ENCODE measurements at places on chromosomes 1 and 21.

GRCh38 chr1:157091668-157092273, 7.8 kb downstream of the ETV3L start:
- no peak for DNase-seq

- no peak for DNase-seq
These were observed 28.9 kb upstream of the RUNX1 start for GRCh38 chr21:35077975-35078374.

DNA sequence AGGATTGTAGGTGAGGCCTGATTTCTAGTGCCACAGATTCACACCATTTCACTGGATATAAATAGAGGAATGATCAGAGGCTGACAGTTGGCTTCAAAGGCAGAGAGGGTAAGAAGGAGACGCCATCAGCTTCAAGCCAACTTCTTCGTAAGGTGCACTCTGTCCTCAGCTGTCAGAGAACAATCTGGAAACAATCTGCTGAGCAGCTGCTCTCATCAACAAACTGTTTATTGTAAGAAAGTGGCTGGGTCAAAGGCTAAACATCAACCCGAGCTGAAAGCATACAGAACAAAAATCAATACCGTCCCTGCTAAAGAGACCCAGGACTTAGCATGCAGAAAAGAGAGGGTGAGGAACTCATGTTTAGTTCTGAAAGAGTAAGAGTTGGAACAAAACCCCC, 48.2 kb downstream of the HLCS start:
- no peak for DNase-seq

DNA sequence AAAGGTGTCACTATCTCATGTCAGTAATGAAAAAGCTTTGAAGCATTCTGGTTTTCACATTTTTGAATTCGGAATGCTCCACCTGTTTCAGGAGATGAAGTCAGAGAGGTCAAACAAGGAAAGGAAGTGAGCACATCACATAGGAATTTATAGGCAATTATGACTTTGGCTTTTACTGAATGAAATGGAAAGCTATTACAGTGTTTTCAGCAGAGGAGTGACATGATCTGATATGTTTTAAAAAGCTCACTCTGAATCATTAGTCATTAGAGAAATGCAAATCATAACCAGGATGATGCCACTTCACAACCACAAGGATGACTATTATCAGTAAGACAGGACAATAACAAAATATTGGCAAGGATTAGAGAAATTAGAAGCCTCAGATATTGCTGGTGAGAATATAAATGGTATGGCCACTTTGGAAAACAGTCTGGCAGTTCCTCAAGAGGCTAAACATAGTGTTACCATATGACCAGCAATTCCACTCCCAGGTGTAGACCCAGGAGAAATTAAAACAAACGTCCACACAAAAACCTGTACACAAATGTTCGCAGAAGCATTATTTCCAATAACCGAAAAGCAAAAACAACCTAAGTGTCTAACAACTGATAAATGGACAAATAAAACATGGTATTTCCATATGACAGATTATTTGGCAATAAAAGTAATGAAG, 7.5 kb downstream of the TAF1A start:
- no peak for DNase-seq

DNA sequence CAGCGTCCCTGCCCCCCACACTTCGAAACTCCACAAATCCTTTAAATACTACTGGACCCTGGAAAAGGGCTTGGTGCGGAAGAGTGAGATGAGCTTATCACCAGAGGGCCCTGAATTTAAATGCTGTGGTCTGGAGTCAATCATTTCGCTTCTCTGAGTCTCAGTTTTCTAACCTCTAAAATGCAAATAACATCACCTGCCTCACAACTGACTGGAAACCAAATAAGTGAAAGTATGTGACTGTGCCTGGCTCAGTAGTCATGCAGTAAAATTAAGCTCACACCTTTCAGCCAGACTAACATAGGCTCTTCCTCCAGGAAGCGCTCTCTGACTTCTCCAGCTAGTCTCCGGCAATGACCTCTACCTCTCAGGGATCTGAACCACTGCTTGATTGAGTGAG, 4.2 kb downstream of the GJA4 start:
- no peak for DNase-seq
